ENCODE measurements at places on chromosomes 16 and 17.

GRCh38 chr16:64206862-64207261 is 915.0 kb downstream of the CDH11 start:
- no peak for DNase-seq

GRCh38 chr16:17277981-17278381 is 192.8 kb downstream of the XYLT1 start:
- no peak for DNase-seq

- no peak for DNase-seq
Measured at GRCh38 chr16:75501359-75501758, 6.1 kb upstream of the CHST6 start.

GRCh38 chr17:40548982-40549685 is 16.1 kb downstream of the CCR7 start:
- no peak for DNase-seq

GRCh38 chr16:27083861-27084261 is 17.1 kb downstream of the C16orf82 start:
- DNase-seq: no peak

DNA sequence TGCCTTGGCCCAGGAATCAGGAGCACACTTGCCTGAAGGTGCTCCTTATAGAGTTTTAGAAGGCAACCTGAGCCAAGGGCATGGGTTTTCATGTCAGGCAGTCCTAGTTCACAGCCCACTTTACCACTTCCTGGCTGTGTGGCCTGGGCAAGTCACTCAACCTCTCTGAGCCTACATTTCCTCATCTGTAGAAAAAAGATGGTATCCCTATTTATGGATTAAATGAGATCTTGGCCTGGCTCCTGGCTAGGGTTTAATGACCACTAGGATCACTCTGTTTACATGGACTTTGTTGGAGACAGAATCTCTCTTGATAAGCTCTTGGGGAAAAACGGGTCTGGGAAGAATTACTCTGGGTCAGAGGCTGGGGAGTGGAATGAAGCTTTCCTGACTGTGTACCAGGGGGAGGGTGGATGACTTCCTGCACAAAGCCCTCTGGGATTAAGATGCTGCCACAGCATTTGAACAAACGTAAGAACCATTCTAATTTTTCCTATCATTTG is 2.3 kb downstream of the MT2A start:
- no peak for DNase-seq

GRCh38 chr16:49964973-49965372 is 60.1 kb upstream of the CNEP1R1 start:
- no peak for DNase-seq

- no peak for DNase-seq
Measured at GRCh38 chr16:53131050-53131362, 76.2 kb downstream of the CHD9 start.

GRCh38 chr16:351804-352520 is 561 bp downstream of the AXIN1 start:
- DNase-seq: no peak

DNA sequence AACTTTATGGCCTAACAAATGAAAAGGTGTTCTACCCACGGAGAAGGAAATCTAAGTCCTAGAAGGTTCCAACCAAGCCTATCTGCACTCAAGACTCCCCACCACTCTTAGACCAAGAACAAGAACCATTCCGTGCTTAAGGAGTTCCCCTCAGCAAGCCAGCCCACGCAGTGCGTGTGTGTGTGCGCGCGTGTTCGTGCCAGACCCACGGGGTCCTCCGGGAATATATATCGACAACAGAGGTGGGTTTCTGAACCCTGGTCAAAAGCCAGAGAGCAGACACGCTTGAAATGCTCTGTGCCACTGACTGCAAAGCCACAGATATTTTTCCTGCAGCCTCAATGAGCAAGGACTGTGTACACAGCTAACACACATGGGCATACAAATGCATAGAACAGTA is 70.7 kb downstream of the SLC39A11 start:
- DNase-seq: no peak

- DNase-seq: no peak
Measured at GRCh38 chr16:61871837-61872777, 164.1 kb downstream of the CDH8 start.

DNA sequence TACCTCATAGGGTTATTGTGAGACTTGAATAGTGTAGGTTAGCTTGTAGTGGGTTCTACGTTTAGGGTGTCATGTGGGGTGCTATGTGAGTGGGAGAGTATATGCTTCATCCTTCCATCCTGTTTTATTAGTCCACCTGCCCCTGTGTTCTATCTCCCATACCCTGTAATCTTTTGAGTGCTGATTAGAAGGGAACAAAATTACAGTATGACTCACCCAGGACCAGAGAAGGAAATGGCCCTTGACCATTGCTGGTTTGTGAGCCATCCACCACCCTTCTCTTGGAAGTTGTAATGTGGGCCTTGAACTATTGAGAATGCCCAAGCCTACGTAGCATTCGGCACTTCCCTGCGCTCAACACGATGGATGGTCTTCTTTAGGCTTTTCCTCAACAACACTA is 17.1 kb downstream of the SAP30BP start:
- DNase-seq: no peak

GRCh38 chr17:36661047-36661666 is 59.8 kb downstream of the MRM1 start:
- DNase-seq: no peak

DNA sequence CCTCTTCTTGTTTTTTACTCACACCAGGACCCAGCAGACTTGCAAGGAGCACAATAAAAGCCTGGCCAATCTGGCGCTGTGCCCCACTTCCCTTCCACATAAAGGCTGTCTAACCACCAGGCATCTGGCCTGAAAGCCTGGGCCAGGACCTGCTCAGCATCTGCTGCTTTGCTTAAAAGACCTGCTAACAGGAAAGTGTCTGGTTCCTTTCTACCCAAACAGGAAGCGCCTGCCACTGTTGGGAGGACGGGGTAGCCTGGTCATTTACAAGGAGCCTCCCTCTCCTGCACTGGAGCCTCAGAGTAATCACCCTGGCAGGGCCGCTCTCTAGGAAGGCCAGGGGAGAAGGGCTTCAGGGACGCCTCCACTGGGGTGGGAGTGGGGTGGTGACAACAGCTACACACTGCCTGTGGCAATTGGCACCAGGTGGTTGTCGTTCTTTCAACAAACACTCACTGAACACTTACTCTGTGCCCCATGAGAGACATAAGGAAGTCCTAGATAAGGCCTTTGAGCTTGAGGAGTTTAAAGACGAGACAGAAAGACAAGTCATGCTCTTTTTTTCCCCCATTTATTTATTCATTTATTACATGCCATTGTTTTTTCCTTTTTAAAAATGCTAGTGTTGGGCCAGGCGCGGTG is 6.3 kb upstream of the MMP28 start:
- DNase-seq: no peak

DNA sequence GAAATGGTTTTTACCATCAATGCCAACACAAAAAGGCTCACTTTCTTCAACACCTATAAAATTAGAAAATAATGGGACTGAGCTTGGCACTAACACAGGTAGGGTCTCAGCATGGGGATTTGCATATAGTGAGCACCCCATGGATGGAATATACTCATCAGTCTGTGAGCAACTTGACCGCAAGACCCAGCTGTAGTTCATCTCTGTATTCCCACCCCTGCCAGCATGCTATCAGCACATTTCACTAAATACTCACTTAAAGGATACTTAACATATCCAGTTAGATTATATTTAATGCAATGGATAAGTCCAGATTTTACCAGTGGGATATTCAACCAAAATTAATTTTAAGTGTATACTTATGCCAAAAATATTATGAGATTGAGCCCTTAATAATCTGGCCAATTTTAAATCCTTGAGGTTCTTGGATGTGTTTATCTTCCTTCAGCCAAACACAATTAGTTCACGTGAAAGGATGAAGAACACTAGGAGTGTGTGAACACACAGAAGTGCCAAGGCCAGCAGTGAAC is 66.7 kb downstream of the C16orf95 start:
- DNase-seq: no peak

- no peak for DNase-seq
Measured at GRCh38 chr17:46115699-46116098, 77.5 kb downstream of the KANSL1 start.

All from cortex of kidney (tissue), 1 donor.